B cell (primary cell): ENCODE measurements at places on chromosomes 1 and 21.

- DNase-seq, result no peak
These were observed 36.8 kb downstream of the EVI5 start for GRCh38 chr1:92748138-92748537.

- DNase-seq, result no peak
These were observed 128.2 kb downstream of the NFIA start for GRCh38 chr1:61210435-61211154.

DNA sequence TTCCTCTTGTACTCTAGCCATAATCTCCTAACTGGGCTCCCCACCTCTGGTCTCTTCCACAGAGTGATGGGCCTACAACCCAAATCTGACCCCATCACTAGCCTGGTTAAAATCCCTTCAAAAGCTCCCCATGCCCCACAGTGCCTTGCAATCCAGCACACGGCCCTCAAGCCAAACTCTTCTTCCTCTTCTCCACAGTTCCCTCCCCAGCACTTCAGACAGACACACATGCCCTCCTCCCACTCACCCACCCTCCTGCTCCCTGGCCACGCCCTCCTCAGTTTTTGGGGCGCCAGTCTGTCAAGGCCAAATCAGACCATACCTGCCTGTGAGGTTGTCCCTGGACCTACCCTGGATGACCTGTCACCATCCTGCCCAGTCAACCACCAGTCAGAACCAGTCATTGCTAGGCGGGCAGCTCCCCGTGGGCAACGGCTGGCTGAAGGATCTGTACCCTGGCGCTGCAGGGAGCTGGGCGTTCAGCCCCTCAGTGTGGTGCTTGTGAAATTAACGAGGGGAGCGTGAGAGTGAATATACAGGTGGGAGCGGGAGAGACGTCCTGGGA is 753 bp downstream of the C1orf210 start:
- DNase-seq, result no peak

GRCh38 chr1:3691421-3692204 is 39.3 kb downstream of the TP73 start:
- DNase-seq, result no peak

DNA sequence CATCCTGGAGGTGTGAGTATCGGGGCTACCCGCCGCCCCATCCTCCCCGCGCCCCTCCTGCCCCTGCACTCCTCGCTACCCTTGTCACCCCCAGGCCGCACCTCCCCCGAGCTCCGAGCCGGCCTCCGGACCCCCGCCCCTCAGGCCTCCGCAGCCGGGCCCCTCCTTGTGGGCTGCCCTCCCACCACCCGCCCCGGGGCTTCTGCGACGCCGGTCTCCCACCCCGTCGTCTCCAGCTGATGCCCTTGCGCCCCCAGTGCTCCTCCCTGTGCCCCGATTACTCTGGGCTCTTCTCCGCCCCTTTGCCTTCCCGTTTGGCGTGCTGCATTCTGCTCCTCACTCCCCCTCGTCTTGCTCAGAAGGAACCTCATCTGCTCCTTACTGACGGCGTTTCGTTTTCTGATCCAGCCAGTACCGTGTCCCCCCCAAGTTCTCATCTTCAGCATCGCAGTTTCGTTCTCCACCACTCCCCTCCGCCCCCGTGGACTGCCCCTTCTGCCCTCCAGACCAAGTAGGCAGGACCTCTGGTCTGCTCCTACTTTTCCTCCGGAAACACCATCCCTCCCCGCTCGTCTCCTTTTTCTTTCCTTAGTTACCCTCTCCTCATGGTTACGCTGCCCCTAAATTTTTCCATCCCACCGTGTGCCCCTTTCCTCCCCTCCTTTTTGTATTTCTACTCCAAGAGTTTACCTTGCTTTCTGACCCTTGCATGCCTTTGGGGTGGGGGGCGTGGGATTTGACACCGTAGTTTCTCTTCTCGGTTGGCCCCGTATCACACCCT is 841 bp downstream of the SNX27 start:
- DNase-seq, result peak; percentile 43

- DNase-seq, result no peak
These were observed 176.5 kb upstream of the HOOK1 start for GRCh38 chr1:59638231-59638711.

DNA sequence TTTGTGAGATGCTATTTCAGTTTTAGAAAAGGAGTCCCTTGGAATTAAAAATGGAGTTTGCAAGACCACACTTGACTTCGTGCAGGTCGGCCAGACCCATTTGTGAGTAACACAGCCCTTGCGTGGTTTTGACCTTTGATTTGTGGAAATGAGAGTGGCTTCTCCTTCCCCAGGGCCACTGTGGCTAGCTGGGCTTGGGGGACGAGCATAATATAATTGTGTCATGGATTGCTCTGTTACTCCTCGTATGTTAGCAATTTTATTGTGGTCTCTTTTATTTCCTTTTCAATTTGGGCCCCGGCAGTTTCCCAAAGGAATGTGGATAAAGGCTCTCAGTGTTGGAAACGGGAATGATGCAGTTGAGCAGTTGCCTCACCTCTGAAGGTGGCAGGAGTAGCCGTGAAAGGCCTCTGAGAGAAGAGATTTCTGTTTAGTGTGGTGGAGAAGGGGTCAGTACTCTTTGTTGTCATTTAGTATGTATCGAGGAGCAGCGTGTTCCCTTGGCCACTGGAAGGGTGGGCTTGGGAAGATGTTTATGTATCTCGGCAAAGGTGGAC is 194.6 kb downstream of the PBX1 start:
- no peak for DNase-seq

DNA sequence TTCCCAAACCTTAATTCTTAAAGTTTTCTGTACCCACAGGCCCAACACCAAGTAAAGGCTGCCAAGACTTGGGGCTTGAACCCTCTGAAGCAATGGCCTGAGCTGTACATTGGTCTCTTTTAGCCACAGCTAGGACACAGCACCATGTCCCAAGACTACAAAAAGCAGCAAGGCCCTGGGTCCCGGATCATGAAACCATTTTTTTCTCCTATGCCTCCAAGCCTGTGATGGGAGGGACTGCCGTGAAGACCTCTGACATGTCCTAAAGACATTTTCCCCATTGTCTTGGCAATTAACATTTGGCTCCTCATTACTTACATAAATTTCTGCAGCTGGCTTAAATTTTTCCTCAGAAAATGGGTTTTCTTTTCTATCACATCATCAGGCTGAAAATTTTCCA is 30.9 kb downstream of the ZNF670 start:
- no peak for DNase-seq

DNA sequence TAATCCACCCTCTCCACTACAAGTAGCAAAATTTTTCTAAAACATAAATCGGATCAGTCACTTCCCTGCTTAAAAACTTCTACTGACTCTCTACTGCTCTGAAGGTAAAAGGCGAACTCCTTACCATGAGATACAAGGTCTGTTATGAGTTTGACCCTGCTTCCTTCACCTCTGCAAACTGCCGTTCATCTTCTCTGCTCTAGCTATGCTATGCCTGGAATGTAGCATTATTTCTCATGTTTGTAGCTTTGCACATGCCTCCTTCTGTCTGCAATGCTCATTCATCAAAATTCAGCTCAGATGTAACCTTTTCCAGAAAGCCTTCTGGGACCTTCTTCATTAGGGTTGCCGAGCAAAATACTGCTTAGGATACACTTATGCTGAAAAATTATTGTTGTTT is 30.8 kb downstream of the RPL5 start:
- DNase-seq, result no peak

DNA sequence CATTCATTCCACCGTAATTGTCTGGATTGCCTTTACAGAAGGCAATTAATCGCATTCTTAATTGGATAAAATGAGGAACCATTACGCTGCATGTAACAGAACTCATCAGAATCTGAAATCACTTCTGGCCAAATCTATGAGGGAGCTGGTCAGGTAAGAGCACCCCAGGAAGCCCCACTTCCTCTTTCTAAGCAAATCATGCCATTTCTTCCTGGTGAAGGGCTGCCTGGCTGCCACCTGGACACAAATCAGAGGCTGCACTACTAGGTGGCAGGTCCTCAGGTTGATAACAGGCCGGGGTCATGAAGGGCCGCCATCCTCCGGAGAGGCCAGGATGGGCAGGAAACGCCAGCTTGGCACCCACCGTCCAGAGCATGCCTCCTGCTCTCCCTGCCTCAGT is 73.7 kb downstream of the CAPZB start:
- DNase-seq, result peak; percentile 71

DNA sequence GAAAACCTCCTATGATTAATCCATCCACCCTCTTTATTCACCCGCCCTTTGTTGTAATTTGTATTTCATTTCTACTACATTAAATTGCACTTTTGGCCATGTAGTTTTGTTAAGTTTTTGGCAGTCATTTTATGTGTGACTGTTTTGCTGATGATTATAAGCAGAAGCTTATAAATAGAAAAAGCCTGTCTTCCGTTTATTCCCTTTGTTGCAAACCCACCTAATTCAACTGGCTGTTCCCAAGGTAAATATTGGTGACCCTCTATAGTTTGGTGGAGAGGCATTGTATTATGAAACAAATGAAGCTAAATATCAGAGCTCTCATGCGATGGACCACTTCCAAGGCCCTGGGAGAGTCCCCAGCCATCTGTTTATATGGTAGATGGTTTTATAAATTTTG is 36.7 kb upstream of the IGSF3 start:
- no peak for DNase-seq

DNA sequence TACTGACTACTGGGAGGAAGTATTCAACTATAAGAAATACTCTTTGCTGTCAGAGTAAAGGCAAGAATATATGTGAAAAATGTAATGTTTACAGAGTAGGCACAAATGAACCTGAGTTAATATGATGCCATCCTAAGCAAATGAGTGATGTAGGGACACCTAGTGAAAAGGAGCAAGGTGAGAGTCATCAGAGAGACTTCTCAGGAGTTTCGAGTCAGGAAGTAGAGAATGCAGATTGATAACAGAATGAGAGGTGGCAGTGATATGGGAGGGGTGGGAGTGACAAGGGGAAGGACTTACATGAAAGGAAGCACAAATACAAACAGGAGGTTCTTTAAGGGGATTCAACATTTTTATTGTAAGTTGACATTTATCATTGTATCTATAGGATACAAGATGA is 10.2 kb downstream of the PRCC start:
- no peak for DNase-seq

DNA sequence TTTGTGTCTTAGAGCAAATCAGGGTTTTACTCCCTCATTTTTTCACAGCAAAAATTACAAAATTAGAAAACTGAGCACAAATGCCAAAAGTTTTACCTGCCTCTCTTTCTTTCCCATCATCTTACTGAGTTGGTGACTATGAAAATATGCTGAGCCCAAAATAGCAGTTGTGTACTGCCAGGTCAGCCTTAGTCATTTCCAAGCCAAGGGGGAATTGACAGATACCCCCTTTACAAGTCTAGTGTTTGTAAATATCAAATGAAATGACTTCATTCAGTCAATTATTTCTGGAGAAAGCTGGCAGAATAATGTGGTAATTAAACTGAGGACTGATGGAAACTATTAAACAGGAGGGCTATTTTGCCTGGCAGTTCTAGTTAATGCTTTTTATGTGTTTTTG is 11.4 kb upstream of the GORAB start:
- DNase-seq, result no peak

GRCh38 chr21:36129219-36129618 is 5.7 kb upstream of the CBR3 start:
- DNase-seq, result no peak

GRCh38 chr1:164836614-164837018 is 277.6 kb downstream of the PBX1 start:
- DNase-seq, result no peak

GRCh38 chr1:62355095-62355494 is 35.9 kb upstream of the KANK4 start:
- DNase-seq, result no peak

GRCh38 chr1:20319456-20320220 is 29.0 kb downstream of the VWA5B1 start:
- no peak for DNase-seq

DNA sequence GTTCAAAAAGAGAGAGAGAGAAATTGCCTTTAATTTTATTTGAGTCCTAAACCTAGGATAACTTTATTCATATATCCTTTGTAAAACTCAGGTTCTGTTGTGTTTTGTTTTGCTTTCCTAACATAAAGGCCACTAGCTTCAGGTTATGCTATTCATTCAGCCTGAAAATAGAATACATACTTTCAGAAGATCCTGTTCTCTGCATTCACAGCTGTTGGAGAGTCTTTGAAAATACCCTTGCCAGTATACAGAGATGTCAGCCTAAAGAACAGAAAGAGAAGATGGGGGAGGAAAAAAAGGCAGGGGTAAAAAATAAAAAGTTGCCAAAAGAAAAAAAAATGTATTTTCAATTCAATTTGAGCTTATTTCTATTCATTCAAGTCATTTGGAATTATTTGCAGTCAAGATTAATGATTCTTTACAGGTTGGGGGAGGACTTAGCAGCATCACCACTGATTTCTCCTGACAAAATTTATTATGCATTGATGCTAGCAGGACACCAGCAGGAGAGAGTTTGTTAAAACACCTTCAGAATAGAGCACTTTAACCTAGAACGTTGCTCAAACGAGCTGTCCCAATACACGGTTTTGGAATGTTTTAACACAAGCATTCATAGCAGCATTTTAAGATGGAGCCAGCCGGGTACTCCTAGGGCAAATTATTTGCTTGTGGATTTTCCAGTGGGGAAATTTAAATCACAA is 318.5 kb downstream of the NTNG1 start:
- no peak for DNase-seq

DNA sequence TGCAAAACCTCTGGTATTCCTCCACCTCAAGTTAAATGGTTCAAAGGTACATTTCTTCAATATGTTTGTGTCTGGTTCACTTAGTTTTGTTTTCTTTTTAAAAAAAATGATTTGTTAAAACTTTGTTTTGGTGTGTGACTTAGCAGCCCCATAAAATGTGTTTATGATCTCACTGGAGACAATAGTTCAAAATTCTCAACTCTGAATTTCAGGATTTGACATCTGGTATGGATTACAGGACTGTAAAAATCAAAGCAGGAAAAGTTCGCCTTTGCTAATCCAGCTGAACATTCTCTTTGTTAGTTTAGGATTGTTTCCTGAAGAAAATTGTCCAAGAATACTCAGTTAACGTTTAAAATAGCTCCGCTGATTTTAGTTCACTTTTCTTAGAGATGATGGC is 231.7 kb downstream of the HMCN1 start:
- DNase-seq, result no peak

DNA sequence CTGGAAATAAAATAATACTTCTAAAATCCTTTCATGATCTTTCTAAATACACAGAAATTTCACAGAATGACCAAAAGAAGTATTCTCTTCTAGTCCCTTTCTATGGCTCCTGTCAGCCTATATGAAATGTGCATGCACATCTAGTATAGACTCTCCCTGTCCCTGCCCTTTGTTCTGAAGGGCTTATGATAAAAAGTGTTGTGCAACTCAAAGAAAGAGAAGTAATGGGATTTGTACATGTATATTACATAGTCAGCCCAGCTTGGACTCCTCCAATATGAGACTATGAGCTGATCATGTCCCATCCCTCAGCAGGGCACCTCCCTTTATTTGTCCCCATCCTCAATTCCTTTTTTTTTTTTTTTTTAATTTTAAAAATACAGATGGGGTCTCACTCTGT is 42.1 kb upstream of the LAX1 start:
- DNase-seq, result no peak

- peak; percentile 16 for DNase-seq
These were observed 4.2 kb downstream of the THEMIS2 start for GRCh38 chr1:27876341-27877114.

GRCh38 chr1:34378968-34379856 is 202.5 kb downstream of the C1orf94 start:
- no peak for DNase-seq
